ENCODE measurements at places on chromosomes 6 and 20.

DNA sequence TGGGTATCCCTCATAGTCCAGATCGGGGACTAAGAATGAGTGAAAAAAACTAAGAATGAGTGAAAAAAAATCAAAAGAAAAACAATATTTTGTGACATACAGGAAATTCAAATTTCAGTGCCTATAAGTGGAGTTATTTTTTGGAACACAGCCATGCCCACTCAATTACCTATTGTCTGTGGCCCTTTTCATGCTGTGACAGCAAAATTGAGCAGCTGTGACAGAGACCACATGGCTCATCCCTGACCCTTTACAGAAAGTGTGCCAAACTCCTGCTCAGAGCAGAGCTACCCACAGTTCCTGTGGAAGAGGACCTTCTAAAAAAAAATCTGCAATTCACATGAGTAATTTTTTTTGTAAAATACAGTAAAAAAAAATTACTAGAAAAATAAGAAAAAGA, 1.4 kb downstream of the NCR2 start:
- DNase-seq, result no peak

GRCh38 chr6:80548532-80548931, 442.1 kb downstream of the BCKDHB start:
- DNase-seq, result no peak

- no peak for DNase-seq
Measured at GRCh38 chr6:43782764-43783513, 12.9 kb downstream of the VEGFA start.

DNA sequence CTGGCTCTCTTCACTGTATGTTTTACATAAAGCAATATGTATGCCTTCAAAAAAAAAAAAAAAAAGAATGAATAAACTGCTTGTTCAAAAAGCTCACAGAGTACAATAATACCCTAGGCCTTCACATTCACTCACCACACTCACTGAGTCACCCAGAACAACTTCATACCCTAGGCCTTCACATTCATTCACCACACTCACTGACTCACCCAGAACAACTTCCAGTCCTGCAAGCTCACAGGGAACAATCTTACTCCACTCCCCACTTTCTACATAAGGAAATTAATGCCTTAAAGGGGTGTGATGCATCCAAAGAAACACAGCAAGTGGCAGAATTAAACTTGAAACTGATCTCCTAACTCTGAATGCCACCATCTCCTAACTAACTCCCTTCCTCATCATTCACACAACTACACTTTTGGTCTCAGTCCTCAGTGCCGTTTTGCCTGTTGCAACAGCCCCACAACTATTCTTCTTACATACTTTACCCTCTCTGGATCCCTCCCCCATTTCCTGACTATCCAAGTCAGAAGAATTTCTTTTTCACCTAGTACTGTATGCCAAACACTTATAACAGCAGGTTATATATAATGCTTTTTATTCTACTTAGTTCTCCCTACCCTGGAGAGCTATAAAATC, 34.2 kb downstream of the NHSL1 start:
- no peak for DNase-seq

DNA sequence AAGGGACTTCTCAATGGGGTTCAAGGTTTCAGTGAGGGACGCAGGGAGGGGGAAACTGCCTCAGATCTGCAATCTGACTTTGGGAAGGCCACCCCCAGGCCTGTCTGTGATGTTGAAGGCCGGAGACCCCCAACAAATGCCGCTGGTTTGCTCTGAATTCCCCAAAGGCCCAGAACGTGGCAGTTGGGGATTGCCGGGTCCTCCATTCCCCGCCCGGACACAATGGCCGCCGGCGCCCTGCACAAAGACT, 326 bp upstream of the BCL2L1 start:
- DNase-seq, result no peak

DNA sequence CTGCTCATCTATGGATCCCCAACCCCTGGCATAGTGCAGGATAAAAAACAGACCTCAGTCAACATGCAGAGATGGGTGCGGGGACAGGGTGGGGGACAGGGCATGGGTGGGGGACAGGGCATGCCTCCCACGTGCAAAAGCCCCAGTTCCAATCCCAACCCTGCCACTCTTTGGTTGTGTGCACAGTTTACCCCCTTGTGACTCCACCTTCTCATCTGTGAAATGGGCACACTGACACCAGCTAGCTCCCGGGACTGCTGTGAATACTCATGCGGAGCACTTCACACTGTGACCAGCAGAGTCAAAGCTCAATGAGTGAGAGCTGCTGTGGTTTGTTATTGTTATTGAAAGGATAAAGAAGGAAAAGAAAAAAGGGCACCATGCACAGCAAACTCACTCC, 69.3 kb downstream of the NFATC2 start:
- no peak for DNase-seq

GRCh38 chr20:44993343-44993742, 27.0 kb downstream of the STK4 start:
- DNase-seq, result no peak

- no peak for DNase-seq
Measured at GRCh38 chr20:31809661-31810060, 9.5 kb upstream of the MYLK2 start.

DNA sequence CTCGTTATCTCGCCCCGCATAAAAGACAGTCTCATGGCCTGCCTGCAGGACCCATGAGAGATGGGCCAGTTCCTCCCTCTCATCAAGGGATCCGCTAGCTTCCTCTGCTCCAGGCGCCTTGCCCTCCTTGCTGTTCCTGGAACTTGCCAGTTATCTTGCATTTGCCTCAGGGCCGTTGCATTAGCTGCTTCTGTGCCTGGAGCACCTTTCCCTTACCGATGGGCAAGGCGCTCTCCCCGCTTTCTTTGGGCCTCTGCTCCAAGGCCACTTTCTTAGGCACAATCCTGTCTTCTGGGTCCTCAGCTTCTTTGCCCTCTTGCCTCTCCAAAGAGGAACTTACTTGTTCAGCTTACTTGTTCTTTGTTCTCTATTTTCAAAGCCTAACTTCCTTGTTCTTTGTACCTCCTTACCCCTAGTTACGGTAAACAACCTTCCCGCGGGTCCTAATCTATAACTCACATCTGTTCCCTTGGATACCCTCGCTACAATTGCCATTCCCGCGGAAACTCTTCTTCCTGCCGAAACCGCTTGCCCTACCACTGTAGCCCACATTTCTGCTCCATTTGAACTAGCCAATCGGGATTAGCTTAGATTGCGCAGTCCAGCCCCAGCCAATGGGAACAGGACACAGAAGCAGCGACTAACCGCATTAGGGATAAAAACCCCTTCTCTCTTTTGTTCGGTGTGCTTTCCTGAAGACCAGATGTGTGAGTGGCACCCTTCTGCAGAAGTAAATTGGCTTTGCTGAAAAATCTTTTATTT, 887 bp upstream of the NSFL1C start:
- no peak for DNase-seq

- no peak for DNase-seq
Measured at GRCh38 chr6:701700-702479, 9.0 kb upstream of the EXOC2 start.

GRCh38 chr20:46709459-46710152, at the start of gene SLC2A10:
Gene SLC2A10 (plus strand): TSS chr20:46709649. CDS start chr20:46709737, 88 bp downstream.
- no peak for DNase-seq

GRCh38 chr20:40561187-40561586, 127.8 kb downstream of the MAFB start:
- no peak for DNase-seq

DNA sequence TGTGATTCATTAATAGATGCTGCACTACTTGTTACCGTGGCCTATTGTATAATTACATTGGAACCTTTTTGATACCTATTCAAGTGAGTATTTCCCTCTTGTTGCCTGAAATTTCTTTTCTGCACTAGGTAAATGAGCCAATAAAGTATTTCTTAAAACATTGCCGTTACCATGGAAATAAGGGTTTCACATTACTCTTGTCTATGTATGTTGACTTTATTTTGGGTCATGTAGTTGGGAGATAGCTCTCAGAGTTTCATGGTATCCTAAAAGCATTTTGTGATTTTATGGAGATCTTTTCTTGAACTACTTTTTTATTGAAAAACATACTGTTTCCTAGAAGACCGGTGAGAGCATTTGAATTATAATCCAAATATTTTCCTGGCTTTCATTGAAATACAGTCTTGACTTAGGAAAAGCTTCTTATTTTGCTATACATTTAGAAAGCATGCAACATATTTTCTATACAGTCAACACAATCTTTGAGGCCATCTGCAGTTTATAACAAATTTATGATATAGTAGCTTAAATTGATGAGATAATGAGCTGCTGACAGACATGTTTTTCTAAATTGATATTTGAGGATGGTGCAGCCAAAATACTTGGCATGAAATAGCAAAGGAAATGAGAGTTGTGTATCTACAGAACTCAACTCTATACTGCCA, 650.4 kb downstream of the RFPL4B start:
- no peak for DNase-seq

DNA sequence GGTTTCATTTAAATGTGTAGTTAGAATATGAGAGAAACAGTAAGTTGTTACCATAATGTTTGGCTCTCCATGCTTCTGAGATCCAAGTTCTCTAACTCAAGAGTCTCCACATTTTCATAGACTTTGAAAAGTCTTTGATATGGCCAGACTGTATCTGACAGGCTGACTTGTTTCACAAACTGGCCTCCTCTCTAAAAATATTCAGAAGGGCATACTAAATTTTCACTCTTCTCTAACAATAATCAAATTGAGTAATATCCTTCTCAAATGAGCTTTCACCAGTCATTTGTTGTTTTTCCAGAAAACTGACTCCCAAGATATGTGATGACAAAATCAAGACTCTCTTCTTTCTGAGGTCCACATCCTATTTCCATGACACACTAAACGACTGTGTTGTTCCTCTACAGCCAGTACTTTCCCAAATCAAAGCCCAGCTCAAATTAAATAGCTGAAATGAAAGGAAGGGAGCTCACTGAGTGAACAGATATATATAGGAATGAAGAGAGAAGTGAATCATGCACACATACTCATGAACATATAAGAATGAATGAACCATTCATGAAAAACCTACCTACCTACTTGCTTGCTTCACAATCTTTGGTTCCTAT, 15.1 kb downstream of the HIVEP2 start:
- DNase-seq, result no peak

- DNase-seq, result no peak
Measured at GRCh38 chr6:162005372-162005771, 722.2 kb downstream of the PRKN start.

DNA sequence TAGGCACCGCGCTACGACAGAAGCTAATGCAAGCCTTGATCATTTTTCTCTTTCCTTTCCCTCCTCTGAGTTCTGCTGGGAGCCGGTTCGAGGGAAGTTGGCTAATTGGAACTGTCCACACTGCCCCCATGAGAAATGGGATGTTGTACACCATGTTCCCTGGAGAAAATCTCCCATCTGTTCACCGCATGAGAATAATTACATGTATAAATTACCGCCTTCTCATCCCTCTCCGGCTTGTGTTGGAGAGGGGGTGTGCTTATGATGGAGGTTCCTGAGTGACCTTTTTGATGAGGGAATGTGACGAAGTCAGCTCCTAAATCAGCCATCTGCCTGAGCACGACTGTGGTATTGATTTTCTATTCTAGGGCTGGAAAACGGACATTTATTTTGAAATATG, 320.2 kb upstream of the SULF2 start:
- no peak for DNase-seq

- no peak for DNase-seq
Measured at GRCh38 chr6:121951123-121951522, 448.3 kb upstream of the HSF2 start.

GRCh38 chr6:44298055-44298803, 14.9 kb downstream of the AARS2 start:
- DNase-seq, result no peak

- DNase-seq, result no peak
Measured at GRCh38 chr6:100220543-100220942, 226.5 kb upstream of the MCHR2 start.

DNA sequence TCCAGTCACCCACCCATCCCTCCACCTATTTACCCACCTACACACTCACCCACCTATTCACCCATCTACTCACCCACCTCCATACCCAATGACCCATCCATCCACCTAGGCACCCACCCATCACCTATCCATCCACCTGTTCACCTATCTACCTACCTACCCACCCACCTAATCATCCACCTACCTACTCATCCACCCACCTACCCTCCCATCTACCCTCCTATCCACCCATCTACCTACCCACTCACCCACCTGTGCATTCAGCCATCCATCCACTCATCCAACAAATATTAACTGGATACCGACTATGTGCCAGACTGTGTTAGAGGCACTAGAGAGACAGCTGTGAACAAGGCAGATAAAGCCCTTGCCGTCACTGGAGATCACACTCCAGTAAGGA, 40.3 kb downstream of the RSPO4 start:
- no peak for DNase-seq

GRCh38 chr6:16712931-16713484, 48.3 kb downstream of the ATXN1 start:
- DNase-seq, result no peak

GRCh38 chr6:151209071-151209831, 30.5 kb upstream of the AKAP12 start:
- no peak for DNase-seq

- no peak for DNase-seq
Measured at GRCh38 chr6:133088931-133089695, 152.0 kb upstream of the EYA4 start.

- DNase-seq, result no peak
Measured at GRCh38 chr6:146999766-147000165, 204.5 kb upstream of the STXBP5 start.

DNA sequence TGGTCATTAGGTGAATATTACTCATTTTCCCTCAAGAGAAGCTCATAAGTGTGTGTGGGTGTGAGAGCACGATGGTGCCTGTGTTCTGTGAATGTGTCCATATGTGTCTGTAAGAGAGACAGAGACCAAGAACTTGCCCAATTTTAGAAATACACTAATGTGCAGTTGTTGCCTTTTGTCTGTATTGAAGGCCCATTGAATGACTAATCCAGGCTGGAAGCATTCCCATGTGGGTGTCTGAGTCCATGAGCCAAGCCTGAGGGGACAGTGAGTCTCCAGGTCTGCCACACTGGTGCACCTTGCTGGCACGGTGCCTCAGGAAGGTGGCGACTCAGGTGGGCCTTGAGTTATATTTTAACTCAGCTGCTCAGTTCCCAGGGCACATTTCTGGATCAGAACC, 25.5 kb upstream of the ASXL1 start:
- DNase-seq, result no peak

GRCh38 chr6:52288841-52289240, 4.3 kb upstream of the MCM3 start:
- DNase-seq, result no peak

DNA sequence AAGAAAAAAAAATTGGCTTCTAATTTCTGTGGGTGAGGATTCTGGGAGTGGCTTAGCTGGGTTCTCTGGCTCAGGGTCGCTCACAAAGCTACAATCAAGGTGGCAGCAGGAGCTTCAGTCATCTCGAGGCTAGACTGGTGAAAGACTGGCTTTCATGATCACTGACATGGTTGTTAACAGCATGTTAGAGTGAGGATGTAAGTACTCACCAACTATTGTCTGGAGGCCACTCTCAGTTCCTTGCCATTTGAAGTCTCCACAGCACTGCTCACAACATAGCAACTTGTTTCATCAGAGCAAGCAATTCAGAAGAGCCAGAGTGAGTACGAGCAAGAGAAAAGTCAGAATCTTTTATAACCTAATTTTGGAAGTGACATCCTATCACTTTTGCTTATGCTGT, 145.7 kb upstream of the PRSS16 start:
- no peak for DNase-seq

GRCh38 chr6:168660400-168660945, 219.5 kb downstream of the SMOC2 start:
- DNase-seq, result no peak
